ENCODE measurements at places on chromosomes 5 and 9. TPM values are rescaled to one million over a fixed set of nuclear protein-coding genes. Genes with fewer than 3 reads are reported as not detected.

GRCh38 chr5:138849439-138849838, 25.7 kb downstream of the LRRTM2 start:
- H3K4me3 ChIP-seq, result no peak overlapping the region
- H3K36me3 ChIP-seq, result no peaks in the 10 kb centered on the region
- no peak for DNase-seq
- no peaks in the 10 kb centered on the region for H3K4me1 ChIP-seq
- H3K27me3 ChIP-seq, result no peaks in the 10 kb centered on the region
- no peak overlapping the region for H3K27ac ChIP-seq

DNA sequence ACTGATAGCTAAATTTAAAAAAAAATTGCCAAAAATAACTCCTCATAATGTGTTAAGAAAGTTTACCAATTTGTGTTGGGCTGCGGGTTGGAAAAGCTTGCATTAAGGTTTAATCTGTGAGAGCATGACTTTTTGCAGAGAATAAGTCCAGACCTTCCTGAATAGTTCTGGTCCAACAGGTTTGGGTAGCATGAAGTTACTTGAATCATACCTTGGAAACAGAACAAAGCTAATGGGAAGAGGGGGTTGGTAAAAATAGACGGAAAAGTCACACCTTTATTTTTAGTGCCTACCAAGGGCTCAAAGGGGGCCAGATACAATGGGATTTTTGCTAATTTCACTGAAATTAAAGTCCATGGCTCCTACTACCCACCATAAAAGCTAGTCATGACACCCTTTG, 17.1 kb upstream of the MATR3 start:
- H3K4me3 ChIP-seq, result peak overlapping the region; percentile 92
- peak; percentile 82 for DNase-seq
- peaks cover 64% of the 10 kb centered on the region for H3K4me1 ChIP-seq
- H3K36me3 ChIP-seq, result peaks cover 60% of the 10 kb centered on the region

DNA sequence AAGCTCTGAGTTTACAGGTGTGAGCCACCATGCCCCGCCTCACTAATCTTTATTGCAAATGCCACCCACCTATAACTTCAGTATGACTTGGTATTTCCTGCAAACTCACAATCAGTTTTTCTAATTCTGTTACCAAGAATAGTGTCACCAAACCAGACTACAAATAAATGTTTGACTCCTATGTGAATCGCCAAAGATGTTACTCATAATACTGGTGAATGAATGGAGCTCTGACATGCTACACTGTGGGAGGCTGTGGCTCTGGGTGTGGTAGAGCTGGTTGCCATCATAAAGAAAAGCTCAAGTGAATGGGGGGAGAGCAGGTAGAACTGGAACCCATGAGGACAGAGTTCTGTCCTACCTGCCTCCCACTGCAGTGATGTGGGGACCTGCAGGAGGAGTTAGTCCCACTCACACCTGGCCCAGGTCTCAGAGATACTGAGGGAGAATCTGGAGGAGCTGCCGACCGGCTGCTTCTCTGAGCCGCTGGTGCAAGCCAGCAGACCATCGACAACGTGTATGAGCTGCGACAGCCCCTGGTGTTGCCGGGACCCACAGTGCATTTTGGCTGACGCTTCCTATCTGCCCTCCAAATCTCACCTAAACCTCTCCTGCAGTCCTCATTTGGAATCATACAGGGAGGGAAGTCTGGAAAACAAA, 95.7 kb downstream of the ENTREP1 start:
- H3K27ac ChIP-seq, result no peak overlapping the region
- no peaks in the 10 kb centered on the region for H3K27me3 ChIP-seq
- no peak overlapping the region for H3K4me3 ChIP-seq
- H3K36me3 ChIP-seq, result no peaks in the 10 kb centered on the region
- no peaks in the 10 kb centered on the region for H3K4me1 ChIP-seq

- no peak overlapping the region for H3K4me3 ChIP-seq
- H3K4me1 ChIP-seq, result no peaks in the 10 kb centered on the region
- H3K27ac ChIP-seq, result no peak overlapping the region
- H3K36me3 ChIP-seq, result no peaks in the 10 kb centered on the region
Measured at GRCh38 chr5:112083623-112084022, 326.6 kb upstream of the NREP start.

- H3K36me3 ChIP-seq, result no peaks in the 10 kb centered on the region
- H3K27ac ChIP-seq, result no peak overlapping the region
- H3K4me3 ChIP-seq, result no peak overlapping the region
- H3K27me3 ChIP-seq, result no peaks in the 10 kb centered on the region
Measured at GRCh38 chr5:96220610-96221390, 212.2 kb downstream of the PCSK1 start.

GRCh38 chr5:177546258-177546741, 8.1 kb downstream of the FAM193B start:
- H3K27ac ChIP-seq, result peak overlapping the region; percentile 69
- no peak overlapping the region for H3K4me3 ChIP-seq
- DNase-seq, result peak; percentile 95
- H3K4me1 ChIP-seq, result peaks cover 31% of the 10 kb centered on the region
- H3K27me3 ChIP-seq, result no peaks in the 10 kb centered on the region
- H3K36me3 ChIP-seq, result no peaks in the 10 kb centered on the region

CXCL14 gene
- total RNA-seq, result not detected

PCDHA1 gene
- not detected for total RNA-seq

KIF12 gene
- not detected for total RNA-seq

All from PC-9 (cell line).